ENCODE measurements at places on chromosomes 1 and 21. TPM values are rescaled to one million over a fixed set of nuclear protein-coding genes. Genes with fewer than 3 reads are reported as not detected.

LRP8 gene
- polyA plus RNA-seq, result 6.6 TPM

GRCh38 chr1:236281198-236281653 lies 532 bp downstream of the ERO1B start:
- DNase-seq, result no peak

RNF223 gene
- 0.41 TPM for polyA plus RNA-seq

GRCh38 chr21:37227071-37228002 lies 39.8 kb downstream of the VPS26C start:
- no peak for DNase-seq

DNA sequence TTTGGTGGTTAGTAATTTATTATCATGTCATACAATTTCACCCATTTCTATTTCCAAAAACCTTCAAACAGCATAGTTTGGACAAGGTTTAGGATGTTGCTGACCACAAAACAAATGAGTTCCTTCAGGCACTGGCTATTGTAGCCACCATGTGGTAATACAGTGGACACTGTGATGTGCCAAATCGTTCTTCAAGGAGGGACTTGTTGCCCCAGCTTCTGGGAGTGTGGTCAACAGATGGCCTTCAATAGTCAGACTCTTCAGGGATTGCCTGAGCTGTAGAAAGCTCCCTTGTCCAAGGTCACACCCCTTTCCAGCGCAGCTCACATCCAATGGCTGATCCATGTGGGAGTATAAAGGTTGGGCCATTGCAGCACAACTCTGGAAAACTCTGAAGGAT lies 2.6 kb downstream of the PDE4B start:
- DNase-seq, result no peak

Measured in right renal pelvis (tissue), 4 donors.